ENCODE measurements at places on chromosomes 16 and 17.

DNA sequence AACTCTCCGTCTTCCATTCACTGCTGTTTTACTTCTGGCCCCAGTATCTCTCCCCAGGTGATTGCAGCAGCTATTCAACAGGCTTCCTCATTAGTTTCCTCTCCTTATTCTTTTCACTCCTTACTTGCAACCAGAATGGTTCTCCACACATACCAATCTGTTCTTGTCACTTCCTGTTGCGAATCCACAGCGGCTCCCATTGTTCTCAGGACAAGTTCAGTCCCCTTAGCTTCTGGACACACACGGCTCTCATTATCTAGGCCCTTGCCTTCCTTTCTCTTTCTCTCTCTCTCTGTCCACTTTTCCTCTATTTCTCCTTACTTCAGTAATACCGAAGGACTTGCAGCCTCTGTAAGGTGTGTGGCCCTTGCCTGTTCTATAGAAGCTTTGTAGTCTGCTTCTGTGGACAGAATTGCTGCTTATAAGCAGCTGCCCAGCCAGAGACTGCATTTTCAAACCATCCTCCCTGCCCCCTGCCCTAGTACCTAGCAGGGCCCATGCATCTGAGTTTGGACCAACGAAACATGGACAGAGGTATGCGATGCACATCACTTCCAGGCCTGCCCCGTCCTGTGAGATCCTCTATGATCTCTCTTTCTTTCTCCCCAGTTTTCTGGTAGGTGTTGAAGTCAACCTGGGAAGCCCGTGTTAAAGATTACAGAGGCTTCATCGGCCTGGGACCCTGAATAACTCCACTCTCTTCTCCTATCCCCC, 45.7 kb downstream of the VAT1L start:
- no peak for DNase-seq

DNA sequence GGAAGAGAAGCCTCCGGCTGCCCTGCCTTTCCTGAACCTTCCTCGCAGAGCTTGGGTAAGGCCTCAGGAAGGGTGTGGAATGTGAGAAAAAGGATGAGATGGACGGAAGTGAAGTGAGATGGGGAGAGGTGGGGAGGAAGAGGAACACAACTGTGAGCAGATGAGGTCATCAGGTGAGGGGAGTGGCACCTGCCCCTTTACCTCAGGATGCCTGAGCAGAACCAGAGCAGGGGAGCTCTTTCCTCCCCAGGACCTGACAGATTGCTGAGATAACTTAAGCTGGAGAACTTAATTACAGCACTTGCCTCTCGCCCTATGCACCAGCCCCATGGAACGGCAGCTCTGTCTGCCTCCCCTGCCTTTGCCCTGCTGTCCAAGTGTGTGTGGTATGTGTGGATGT, 29.8 kb downstream of the TMEM132E start:
- DNase-seq: no peak

DNA sequence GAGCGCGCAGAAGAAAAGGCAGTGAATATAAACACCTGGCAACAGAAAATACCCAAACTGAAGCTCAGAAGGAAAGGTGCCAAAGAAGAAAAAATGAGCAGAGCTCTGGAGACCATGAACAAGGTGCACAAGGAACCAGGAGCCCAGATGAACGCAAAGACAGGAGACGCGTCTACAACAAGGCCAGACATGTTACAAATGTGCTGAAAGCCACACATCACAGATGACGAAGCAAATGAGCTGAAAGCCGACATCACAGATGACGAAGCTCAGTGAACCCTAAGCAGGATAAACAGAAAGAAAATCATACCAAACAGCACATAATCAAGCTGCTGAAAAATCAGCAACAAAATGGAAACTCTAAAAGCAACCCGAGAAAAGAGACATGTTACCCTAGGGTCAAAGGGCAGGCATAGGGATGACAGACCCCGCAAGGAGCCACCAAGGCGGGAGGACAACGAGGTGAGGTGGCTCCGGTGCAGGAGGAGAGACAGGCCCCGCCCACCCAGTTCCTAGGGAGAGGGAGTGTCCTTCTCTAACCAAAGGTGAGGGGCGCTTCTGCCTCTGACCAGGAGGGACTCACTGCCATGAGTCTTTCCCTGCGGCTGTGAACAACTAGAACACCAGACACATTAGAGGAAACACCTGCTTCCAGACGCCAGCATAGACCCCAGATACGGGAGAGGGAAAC, 39.1 kb downstream of the CCDC57 start:
- DNase-seq: no peak

GRCh38 chr16:27699540-27699939, 149.6 kb downstream of the KATNIP start:
- DNase-seq: no peak

- DNase-seq: no peak
Measured at GRCh38 chr17:77036841-77037381, 103.9 kb upstream of the SEC14L1 start.

Measured in activated naive CD4-positive, alpha-beta T cell treated with anti-CD3 and anti-CD28 coated beads, Interleukin-2, amount 50 U/mL, for 16 hours (primary cell).